Mammary microvascular endothelial cell (primary cell): ENCODE measurements at places on chromosomes 13 and 19. TPM values are rescaled to one million over a fixed set of nuclear protein-coding genes. Genes with fewer than 3 reads are reported as not detected.

PTBP1 gene
- total RNA-seq: 303 and 434 TPM in 2 replicates

ZNF578 gene
- 0.49 and 2.0 TPM in 2 replicates for total RNA-seq

RPS16 gene
- 1,349 and 1,363 TPM in 2 replicates for total RNA-seq

PNMA8C gene
- not detected in 2 replicates for total RNA-seq

PRTN3 gene
- total RNA-seq: not detected in 2 replicates

ZNF888 gene
- 3.9 and 8.3 TPM in 2 replicates for total RNA-seq

IZUMO4 gene
- total RNA-seq: 0.20 and 0.25 TPM in 2 replicates

NLRP4 gene
- total RNA-seq: not detected in 2 replicates

PRRG2 gene
- total RNA-seq: 1.1 and 3.3 TPM in 2 replicates

MTUS2 gene
- total RNA-seq: not detected in 2 replicates

SPACA4 gene
- not detected in 2 replicates for total RNA-seq

HSH2D gene
- total RNA-seq: not detected in 2 replicates

RDH8 gene
- not detected in 2 replicates for total RNA-seq

TEX29 gene
- not detected in 2 replicates for total RNA-seq

KASH5 gene
- total RNA-seq: not detected in 2 replicates

ZNF600 gene
- total RNA-seq: 2.5 and 4.0 TPM in 2 replicates

CRX gene
- total RNA-seq: not detected in 2 replicates

CXCL17 gene
- not detected in 2 replicates for total RNA-seq
